ENCODE measurements at places on chromosomes 7 and 10.

GRCh38 chr7:12722636-12723605, 35.5 kb downstream of the ARL4A start:
- DNase-seq: no peak

DNA sequence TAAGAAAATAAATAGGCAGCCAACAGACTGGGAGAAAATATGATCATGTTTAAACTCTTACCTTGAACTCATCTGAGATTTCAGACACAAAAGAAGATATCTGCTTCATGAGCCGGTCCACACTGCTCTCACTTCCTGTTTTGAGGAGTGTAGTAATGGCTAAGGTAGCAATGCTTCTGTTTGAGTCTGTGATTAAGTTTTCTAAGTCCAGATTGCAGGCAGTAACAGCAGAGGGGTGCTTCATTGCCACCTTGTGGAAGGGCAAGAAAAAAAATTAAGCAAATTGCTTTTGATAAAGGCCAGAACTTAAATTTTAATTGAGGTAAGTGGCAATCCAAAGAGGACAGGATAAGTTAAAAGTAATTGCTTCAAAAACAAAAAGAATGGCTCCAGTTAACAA, 69.1 kb downstream of the MEST start:
- peak; percentile 24 for DNase-seq

- DNase-seq: no peak
Observed at GRCh38 chr7:3950249-3950648, 649.2 kb downstream of the SDK1 start.

GRCh38 chr10:79350407-79351154, 3.3 kb downstream of the PPIF start:
- no peak for DNase-seq

GRCh38 chr7:114660753-114661152, 246.1 kb downstream of the FOXP2 start:
- DNase-seq: no peak

GRCh38 chr7:82534684-82535083, 91.1 kb upstream of the CACNA2D1 start:
- peak; percentile 37 for DNase-seq

- no peak for DNase-seq
Observed at GRCh38 chr10:49691588-49691987, 12.1 kb downstream of the C10orf53 start.

GRCh38 chr7:108415821-108416536, 40.3 kb downstream of the NRCAM start:
- DNase-seq: peak; percentile 45

DNA sequence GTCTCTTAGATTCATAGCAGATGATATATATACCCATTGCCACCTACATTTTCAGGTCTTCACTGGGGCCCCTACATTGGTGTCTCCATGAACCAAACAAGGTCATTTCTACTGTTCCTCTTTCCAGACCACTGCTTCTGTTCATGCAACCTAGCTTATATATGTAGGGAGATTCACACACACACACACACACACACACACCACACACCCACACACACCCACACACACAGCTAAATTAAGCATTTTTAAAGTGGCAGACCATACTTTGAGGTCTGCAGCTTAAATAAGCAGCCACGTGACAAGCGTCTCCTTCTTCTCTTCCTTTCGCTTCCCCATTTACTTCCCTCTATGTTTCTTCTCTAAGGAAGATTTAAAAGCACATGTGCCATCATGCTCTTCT, 70.0 kb upstream of the CC2D2B start:
- DNase-seq: no peak

DNA sequence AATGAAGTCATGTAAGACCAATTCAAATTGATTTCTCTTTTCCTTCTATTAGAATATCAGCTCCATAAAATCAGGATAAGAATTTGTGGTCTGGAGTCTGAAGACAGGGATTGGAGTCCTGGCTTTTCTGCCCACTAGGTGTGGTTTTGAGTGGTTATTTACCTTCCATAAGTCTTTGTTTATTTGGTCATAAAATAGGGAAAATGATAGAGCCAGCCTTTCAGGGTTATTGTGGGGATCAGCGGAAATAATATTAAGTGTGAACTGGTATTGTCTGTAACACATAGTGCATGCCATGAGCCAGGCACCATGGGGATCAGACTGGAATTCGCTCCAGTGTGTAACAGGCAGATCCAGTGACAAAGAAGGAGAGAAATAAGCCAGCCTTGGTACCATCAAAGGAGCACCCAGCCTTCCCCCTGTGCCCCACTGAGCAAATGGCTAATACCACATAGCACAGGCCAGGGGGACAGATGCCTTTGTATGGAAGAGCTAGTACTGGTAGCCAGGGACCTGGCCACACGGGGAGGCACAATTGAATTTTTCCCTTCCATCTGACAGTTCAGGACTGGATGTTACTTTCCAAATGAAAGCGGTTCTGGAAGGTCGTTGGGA, 509.7 kb upstream of the PODXL start:
- DNase-seq: no peak

GRCh38 chr7:112260911-112261310, 54.4 kb downstream of the ZNF277 start:
- no peak for DNase-seq

DNA sequence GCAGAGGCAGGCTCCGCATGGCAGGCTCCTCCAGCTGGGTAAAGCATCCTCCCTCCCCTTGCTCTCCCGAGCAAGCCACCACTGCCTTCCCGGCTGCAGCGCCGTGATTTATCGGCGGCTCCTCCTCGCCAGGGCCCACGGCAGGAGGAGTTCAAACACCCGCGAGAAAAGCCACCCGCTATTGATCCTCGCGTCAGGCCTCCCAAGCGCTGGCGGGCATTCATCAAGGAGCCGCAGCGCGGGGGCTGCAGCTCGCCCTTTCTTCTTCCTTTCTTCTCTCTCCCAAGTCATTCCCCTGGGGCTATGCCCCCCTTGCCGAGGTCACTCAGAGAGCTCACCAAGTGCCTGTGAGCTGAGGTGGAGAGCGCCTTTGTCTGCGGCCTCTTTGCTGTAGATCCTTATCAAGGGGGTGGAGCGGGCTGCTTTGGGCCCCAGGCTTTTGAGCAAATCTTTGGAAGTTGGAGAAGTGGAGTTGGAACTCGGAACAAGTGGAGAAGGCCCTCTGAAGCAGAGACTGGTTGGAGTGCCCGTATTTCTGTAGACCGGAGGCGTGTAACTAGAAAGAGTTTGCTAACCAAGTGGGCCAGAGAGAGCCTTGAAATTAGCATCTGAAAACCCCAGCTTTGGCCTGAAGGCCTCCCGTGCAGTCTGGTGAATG, 107.2 kb upstream of the PPIF start:
- DNase-seq: no peak

GRCh38 chr7:45574669-45575500, 717 bp downstream of the ADCY1 start:
- peak; percentile 88 for DNase-seq

- no peak for DNase-seq
Observed at GRCh38 chr10:3760083-3760482, 24.9 kb downstream of the KLF6 start.

DNA sequence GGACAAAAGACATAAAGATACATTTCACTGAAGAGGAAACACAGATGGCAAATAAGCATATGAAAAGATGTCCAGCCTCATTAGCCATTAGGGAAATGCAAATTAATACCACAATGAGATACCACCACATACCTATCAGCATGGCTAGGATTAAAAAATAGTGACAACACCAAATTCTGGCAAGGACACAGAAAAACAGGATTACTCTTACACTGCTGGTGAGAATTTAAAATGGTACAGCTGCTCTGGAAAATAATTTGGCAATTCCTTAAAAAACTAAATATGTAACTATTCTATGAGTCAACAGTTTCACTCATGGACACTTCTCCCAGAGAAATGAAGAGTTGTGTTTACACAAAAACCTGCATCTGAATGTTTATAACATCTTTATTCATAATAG, 121.1 kb downstream of the C10orf90 start:
- DNase-seq: no peak

- no peak for DNase-seq
Observed at GRCh38 chr7:8128449-8129317, 133.3 kb downstream of the ICA1 start.

GRCh38 chr10:3805201-3805790, 20.3 kb upstream of the KLF6 start:
- DNase-seq: peak; percentile 72

DNA sequence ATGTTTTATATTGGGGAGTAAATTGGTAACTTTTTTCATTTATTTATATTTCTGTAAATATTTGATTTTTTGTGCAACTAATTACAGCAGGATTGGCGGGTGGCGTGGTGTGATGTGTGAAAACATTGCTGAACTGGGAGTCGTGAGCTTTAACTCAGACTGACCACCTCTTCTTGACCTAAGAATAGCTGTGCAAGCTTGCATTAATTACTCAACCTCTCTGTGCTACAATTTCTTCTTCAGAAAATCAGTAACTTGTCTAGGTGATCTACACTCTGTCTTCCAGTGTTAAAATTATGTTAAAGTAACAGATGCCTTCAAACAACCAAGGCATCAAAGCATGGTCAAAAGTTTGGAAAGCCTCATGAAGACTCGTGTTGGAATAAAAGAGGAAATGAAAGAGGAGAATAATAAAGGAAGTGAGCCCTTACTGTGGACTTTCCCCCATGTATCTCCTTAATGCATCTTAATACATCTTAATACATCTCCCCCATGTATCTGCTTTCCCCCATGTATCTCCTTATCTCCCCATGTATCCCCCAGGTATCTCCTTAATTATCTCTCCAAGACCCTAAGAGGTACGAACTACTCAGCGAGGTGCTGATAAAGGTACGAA, 71.2 kb downstream of the SVIL start:
- DNase-seq: no peak

GRCh38 chr7:112510001-112510742, 29.4 kb downstream of the LSMEM1 start:
- peak; percentile 85 for DNase-seq

DNA sequence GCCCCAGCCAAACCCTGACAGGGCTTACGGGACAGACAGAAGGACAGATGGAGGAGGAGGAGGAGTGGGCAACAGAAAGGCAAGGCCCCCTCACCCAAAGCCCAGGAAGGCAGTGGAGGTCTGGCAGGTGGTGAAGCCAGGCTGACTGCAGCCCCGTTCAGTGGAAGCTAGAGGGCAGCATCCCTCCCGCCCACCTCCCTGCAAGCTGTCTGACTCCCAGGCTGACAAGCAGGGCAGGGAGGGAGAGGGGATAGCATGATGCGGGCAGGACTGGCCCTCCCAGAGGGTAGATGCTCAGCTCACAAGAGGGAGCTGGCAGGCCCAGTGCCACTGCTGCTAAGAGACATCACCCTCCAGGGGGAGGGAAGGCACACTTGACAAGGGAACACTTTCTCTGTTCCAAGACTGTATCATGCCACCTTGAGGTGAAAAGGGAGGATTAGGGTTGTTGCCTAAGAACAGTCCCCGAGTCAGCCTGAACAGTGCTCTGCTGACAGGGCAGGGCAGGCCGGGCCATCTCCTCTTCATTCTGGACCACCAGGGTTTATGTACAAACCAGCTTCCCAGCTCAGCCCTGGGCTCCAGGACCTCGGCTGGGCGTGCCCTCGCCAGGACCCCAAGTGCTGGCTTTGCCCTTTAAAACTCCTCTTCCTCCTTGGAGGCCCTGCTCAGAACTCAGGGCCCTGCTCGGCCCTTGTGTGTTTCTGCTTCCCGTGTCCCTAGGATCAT, 61.8 kb downstream of the RASGEF1A start:
- DNase-seq: peak; percentile 80

DNA sequence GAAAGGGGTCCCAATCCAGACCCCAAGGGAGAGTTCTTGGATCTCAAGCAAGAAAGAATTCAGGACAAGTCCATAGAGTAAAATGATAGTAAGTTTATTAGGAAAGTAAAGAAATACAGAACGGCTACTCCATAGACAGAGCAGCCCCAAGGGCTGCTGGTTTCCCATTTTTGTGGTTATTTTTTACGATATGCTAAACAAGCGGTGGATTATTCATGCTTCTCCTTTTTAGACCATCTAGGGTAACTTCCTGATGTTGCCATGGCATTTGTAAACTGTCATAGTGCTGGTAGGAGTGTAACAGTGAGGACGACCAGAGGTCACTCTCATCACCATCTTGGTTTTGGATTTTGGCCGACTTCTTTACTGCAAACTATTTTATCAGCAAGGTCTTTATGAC, 1033.4 kb downstream of the SORCS3 start:
- DNase-seq: no peak

GRCh38 chr7:105788816-105789349, 87.5 kb downstream of the ATXN7L1 start:
- DNase-seq: no peak

DNA sequence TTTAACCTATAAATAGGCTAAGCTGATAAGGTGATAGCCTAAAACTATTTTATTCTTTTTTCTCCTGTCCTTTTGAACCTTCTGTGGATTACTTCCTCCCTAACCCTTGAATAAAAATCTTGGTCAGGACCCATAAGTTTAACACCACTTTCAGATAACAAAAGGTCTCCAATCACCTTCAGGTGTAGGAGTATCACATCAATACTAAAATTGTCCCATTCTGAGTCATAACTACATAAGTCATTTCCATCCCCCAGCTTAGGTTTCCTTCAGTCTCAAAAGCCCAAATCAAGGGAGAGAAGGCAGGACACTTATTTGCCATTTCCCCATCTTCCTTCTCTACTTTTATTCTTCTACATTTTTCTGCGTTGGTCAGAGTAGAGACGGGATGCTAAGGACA, 56.9 kb upstream of the WNT16 start:
- no peak for DNase-seq

GRCh38 chr7:132261327-132262159, 314.7 kb downstream of the PLXNA4 start:
- no peak for DNase-seq

- DNase-seq: no peak
Observed at GRCh38 chr10:6022660-6023059, 39.5 kb downstream of the IL2RA start.

- DNase-seq: no peak
Observed at GRCh38 chr10:15378569-15378968, 7.5 kb upstream of the FAM171A1 start.

GRCh38 chr10:72879245-72879644, 14.3 kb upstream of the OIT3 start:
- DNase-seq: no peak

DNA sequence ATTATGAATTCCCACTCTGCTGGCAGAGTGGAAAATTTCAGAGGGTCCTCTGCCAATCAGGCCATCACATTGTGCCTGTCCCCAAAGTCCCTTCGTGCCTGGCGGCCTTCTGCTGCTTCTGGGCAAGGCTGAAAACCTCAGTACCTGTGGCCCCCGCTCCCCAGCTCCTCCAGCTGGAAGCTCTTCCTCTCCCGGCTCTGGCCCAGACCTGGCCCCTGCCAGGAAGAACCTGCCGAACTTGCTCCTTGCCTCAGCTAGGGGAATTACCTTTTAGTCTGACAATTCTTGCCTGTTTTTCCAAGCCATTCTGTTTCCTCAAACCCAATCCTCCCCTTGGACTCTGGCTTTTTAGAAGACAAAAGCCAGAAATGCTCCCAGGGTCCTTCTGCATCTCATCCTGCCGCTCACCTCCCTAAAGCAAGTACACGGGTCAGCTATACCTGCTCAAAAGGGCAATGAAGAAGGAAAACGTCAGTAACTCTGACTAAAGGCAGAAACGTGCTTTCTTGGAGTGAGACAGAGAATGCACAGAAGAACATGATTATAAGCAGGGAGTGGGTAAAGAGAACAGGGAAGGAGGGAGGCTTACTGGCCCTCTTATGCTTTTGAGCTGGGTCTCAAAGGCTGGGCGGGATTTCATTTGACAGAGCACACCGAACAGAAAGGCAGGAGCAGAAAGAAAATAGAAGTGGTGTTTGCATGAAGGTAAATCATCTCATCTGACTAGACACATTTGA, 28.1 kb upstream of the TRIL start:
- no peak for DNase-seq

Measured in AG20443 (cell line).